Muscle of arm (tissue), 14 donors: ENCODE measurements at places on chromosomes 12 and 14. TPM values are rescaled to one million over a fixed set of nuclear protein-coding genes. Genes with fewer than 3 reads are reported as not detected.

PLEKHD1 gene
- polyA plus RNA-seq: 0.62 TPM

SMCO3 gene
- polyA plus RNA-seq: 0.25 TPM

CIROP gene
- polyA plus RNA-seq: not detected

JDP2 gene
- 56.1 TPM for polyA plus RNA-seq

DYNC1H1 gene
- 258 TPM for polyA plus RNA-seq

PARPBP gene
- polyA plus RNA-seq: 4.8 TPM

TROAP gene
- polyA plus RNA-seq: not detected

KLHDC1 gene
- polyA plus RNA-seq: not detected

ETFBKMT gene
- polyA plus RNA-seq: 4.0 TPM

DNA sequence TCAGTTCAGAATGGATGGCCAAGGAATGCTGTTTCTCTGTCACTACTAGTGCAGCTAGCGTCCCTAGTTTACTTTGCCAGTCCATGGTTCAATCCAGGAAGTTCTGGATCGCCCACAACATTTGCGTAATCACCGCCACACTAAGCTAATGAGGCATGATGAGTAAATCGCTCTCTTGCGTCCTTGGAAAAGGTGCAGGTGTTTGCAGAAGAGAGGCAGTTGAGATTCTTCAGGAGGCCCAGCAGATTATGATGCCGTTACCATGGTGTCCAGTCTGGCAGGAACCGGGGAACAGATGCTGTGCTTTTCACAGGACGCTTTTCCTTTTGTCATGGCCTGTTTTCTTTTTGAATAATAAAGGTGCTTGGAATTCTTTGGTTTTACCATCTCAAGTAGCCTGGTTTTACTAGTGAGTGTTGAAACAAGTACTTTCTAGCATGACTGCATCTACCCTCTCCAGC lies 9.0 kb downstream of the TPH2 start:
- DNase-seq: peak; percentile 25

- no peak for DNase-seq
Measured at GRCh38 chr12:94872007-94872653, 131.4 kb downstream of the NDUFA12 start.

- peak; percentile 79 for DNase-seq
Measured at GRCh38 chr12:6039894-6040601, 84.4 kb downstream of the VWF start.

GRCh38 chr12:120183211-120183631 lies 11.3 kb downstream of the GCN1 start:
- DNase-seq: no peak

DNA sequence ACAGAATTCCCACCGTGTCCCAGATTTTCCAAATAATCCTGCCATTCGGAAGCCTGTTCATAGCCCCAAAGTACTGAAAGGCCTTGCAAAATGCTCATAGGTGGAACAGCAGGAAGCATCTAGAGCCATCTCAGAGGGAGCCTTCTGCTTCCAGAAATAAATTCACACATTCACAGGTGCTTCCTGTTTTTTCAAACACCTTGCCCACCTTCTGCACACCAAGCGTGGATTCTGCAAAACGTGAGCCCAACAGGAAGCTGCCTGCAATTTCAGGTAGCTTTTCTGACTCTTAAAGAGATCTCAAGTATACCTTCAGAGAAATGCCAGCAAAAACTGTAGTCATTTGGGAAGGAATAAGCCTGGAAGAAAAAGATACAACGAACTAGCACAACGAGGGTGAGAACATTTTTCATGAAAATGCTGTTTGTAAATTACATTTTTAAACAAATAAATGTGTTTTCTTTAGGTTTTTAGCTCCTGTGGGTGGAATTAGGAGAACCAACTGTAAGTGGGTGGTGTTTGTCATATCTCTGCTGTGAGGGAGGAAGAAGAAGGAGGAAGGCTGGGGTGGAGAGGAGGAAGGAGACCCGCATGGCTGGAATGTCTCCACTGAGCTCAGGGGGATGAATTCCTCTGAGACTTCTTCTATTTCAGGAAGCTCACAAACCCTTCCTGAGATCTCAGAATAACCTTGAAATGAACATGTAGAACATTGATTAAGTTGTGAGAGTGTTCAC lies at the start of gene IFNG-AS1:
Gene IFNG-AS1 (plus strand): TSS at position 264 of the 737 bp plus-strand sequence.
- DNase-seq: no peak

DNA sequence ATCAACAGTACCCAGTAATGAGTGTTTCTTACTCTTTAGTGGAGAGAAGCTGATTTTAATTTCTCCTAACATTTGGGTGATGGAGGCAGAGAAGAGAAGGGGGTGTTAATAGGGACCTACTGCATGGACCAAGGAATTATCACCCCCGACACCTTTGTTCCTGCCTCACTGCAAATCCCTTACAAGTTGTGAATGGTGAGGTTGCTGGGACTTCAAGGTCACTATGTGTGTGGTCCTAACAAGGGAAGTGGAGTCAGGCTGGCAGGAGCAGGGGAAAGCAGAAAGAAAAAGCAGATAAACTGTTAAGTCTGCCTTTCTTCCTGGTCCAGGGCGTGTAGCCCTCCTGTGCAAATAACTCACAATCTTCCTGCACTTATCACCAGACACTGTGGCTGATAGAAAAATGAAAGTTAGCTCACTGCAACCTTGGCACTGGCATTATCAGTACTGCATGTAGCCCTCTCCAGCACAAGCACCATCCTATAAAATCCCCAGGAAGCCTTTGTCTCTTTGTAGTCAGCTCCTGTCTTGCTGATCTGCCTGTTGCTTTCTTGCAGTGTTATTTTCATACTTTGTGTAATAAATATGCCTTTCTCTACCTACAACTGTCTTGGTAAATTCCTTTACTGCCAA lies 112.3 kb upstream of the DNM1L start:
- no peak for DNase-seq

GRCh38 chr14:42523666-42524065 lies 917.0 kb downstream of the LRFN5 start:
- peak; percentile 10 for DNase-seq

- no peak for DNase-seq
Measured at GRCh38 chr12:87931812-87932211, 97.4 kb downstream of the C12orf50 start.

DNA sequence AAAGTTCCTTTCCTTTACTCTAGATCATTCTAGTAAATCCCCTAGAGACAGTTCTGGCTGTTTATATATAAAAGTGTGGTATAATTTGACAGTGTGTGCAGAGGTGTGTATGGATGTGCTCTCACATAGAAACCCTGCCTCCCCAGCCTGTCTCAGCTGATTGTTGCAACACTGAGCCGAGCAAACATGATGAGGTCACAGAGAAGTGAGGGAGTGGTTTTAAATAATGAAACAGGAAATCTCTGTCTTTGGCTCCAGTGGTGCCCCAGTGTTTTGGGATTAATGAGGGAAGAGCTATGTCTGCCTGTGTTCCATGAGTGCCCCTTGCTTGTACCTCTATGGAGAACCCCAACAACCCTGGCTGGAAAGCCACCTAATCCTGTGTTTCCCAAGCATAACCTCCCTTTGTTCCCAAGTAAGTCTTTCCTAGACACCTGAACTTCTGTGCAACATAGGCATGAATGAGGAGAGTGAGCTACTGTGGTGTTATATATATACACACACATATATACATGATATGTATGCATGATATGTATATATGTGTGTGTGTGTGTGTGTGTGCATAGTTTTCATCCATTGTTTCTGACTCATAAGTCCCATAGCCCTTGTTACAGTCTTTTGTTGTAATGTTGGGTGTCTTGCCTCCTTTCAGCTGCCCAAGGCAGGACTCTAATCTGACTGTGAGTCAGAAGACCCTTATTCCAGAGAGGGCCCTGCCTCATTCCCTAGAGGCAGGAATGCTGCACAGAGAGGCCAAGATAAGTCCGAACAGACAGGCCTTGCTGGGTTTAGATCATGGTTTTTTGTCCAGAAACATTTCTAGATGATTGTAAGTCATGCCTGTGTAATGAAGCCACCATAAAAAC lies 18.0 kb downstream of the TRAF3 start:
- peak; percentile 64 for DNase-seq

GRCh38 chr12:109580684-109581333 lies 7.2 kb downstream of the MVK start:
- DNase-seq: no peak

GRCh38 chr12:4145990-4146859 lies 127.3 kb upstream of the CCND2 start:
- DNase-seq: no peak

DNA sequence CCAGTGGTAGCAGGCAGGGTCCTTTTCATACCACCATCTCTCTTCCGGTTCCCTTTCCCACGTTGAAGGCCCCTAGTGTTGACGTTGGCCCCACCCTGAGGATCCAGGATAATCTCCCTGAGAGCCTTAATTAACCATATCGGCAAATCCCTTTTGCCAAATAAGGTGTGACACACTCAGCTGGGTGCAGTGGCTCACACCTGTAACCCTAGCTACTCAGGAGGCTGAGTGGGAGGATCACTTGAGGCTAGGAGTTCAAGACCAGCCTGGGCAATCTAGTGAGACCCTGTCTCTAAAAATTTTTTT lies 2.8 kb upstream of the TMEM119 start:
- DNase-seq: no peak

DNA sequence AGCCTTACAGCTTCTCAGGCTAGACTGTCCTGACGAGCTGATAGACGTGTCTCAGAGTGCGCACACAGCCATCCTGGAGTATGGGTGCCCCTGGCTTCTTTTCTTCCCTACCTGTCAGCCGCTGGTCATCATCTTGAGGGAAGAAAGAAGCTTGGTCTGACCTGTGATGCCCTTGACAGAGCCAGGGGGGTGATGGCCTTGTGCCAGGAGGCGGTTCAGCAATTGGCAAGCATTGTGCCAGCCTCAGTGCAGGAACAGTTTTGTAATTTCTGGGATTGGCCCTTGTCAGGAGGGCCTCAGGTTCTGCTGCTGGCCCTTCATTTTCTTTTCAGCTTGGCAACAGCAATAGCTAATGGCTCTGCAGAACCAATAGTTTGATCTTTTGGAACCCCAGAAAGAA lies 80.1 kb downstream of the ADCK1 start:
- no peak for DNase-seq

GRCh38 chr12:100926669-100927248 lies 132.2 kb downstream of the ANO4 start:
- DNase-seq: peak; percentile 0

- no peak for DNase-seq
Measured at GRCh38 chr14:24087004-24087403, 7.1 kb upstream of the PCK2 start.

DNA sequence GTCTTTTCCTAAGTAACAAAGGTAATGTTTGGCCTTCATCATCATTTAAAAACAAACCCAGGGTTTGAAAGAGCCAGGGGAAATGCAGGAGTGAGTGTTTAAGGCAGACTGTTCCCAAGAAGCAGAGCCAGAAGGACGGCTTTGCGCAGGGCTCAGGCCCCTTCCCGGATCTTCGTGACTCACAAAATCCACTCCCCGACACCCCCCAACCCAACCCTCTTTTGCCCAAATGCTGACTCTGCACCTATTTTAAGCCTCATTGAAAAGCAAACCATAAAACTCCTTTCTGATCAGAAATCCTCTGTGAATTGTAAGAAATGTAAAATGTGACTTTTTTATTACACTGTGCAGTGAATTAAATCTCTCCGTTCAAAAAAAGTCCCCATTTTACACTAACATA lies 67.5 kb downstream of the SETD3 start:
- no peak for DNase-seq

DNA sequence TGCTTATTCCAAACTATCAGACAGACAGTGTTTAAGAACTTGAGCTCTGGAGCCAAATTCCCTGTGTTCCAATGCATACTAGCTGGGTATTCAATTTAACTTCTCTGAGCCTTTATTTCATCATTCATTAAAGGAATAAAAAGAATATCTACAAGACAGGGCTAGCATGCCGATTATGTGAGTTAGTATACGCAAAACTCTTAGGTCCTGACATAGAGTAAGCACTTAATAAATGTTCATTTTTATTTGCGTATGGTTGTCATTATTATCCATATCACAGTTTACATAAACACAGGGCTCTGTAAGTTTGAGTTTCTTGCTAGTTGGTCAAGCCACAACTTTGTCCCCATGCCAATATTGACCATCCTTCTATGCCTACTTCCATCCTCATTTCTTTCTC lies 161.5 kb downstream of the NUAK1 start:
- no peak for DNase-seq

DNA sequence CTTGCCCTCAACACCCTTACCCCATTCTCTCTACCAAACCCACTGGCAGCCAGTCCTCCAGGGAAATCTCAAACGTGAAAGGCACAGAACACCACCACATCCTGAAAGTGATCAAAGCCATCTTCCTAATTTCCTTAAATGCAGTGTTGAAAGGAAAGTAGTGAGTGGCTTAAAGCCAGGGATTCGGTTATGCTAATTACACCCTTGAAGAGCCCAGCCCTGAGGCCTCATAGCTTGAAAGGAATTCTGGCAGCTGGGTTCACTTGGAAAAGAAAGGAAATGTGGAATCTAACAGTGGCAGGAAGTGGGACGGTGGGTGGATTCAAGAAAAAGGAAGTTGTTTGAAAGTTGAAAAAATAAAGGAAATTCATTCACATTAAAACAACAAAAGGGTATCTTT lies 73.0 kb upstream of the FICD start:
- no peak for DNase-seq

- no peak for DNase-seq
Measured at GRCh38 chr14:104560586-104560945, 19.0 kb upstream of the C14orf180 start.

- no peak for DNase-seq
Measured at GRCh38 chr14:37834275-37834674, 238.8 kb downstream of the TTC6 start.

- peak; percentile 75 for DNase-seq
Measured at GRCh38 chr12:46661110-46661845, 164.5 kb downstream of the SLC38A4 start.
